ENCODE measurements at places on chromosomes 7 and 10.

DNA sequence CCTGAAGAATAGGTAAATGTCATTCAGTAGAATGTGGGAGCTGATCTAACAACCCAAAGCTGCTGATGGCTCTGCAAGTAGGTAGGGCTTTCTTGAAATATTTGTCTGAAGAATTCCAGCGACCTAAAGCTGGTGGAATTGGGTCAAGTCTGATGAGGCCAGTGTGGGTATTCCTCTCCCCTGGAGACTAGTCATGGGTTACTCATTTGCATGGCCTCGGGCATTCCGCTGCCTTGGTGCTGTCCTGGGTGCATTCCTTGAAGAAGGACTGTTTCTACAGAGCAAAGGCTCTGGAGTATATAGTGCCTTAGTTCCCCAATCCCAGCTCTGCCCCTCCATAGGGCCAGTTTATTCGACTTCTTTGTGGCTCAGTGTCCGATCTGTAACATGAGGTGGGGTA, 19.2 kb downstream of the PDK4 start:
- DNase-seq, result no peak

GRCh38 chr10:102837230-102837721, at the start of gene CYP17A1:
Gene CYP17A1, minus strand, starts transcription at chr10:102837413. Its CDS starts 52 bp downstream, at chr10:102837361.
- no peak for DNase-seq

DNA sequence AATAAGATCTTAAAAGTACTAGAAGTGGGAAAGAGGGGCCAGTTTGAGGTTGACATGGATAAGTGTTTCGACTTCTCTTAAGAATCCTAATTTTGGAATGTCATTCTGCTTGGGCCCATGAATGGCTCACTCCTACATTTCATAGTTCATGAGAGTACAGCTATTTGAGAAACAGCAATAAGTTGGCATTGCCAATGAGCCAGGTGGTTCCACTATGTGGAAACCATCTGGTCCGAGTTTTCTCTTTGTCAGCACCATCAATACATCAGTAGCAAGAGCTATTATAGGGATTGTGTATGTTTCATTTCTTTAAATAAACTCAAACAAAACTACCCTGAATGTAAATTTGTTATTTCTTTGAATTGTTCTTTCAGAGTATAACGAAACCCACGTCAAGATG, 78.1 kb upstream of the NEBL start:
- no peak for DNase-seq

GRCh38 chr7:124698964-124699363, 66.6 kb downstream of the GPR37 start:
- DNase-seq, result no peak

DNA sequence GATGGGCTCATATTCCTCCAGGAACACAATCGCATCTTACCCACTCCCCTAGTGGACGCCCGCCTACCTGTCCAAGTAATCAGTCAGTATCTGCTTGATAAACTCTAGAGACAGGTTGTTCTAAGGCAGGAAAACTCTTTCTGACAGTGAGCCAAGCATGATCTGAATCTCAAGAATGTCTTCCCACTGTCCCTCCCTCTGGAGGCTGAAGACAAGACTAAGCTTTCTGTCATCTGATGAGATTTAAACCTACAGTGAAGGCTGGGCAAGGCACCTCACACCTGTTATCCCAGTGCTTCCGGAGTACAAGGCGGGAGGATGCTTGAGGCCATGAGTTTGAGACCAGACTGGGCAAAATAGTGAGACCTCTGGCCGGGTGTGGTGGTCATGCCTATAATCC, 586.6 kb downstream of the GALNT17 start:
- no peak for DNase-seq

GRCh38 chr7:4136501-4137110, 545.5 kb upstream of the FOXK1 start:
- DNase-seq, result no peak

GRCh38 chr10:33336582-33337325, 2.3 kb upstream of the NRP1 start:
- DNase-seq, result no peak

DNA sequence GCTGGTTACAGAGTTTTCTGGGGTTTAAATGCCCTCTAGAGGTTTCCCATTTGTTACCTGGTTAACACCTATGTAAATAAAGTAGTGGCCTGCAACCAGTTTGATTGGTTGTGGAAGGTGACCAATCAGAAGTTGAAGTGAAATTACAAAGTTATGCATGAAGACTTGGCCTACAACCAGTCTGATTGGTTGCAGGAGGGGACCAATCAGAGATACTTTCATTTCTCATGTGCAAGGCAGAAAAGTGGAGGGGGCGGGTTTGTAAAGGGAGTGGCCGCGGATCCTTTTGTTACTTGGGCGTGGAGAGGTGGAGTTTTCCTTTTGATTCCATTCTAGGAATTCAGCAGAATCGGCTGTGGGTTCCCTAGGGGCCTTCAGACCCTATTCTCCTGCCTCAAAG, 80.8 kb downstream of the SEC23IP start:
- no peak for DNase-seq

DNA sequence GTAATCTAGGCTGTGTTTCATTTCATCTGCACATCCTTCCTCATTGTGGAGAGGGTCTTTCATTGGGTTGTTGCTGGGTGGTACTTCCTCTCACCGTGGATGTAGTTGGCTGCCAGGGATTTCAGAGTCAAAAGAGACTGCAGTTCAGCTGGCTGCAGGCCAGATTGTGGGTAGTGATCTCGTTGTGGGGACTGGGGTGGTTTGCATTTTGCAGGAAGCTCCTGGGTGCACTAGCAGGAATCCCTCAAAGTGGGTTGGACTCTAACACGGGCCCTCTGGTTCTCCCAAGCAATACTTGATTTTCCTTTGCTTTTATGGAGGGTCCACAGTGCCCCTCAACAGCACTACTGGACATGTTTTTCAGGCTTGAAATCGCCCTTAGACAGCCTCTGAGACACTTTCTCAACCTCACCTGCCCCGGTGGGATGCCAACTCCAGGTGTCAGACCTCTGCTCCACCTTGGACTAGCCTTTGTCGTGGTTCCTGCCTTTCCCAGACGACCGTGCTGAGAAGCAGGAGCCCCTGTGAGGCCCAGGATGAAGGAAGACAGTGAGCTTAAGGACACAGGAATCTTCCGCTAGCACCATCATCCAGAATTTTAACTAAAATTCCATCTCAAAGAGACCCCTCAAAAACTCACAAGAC, 23.9 kb upstream of the ZNF273 start:
- no peak for DNase-seq

- no peak for DNase-seq
These were observed 35.7 kb downstream of the AGK start for GRCh38 chr7:141586878-141587277.

DNA sequence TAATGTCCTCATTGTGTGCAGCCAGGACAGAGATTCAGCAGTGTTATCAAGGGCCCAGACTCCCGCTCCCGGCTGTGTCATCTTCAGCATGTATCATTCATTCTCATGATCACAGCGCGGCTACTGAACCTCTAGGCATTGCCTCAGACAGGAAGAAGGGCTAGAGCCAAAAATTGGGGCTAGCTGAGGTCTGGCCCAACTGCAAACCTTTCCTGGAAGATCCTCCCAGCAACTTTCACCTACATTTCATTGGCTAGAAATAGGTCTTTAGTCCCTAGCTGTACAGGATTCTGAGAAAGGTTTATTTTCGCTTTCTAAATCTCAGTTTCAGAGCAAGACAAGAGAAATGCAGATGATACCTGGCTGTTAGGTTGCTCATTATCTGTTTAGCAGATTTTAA, 81.9 kb downstream of the CREM start:
- peak; percentile 67 for DNase-seq

GRCh38 chr10:132539431-132539839, 1.8 kb downstream of the INPP5A start:
- DNase-seq, result peak; percentile 33

DNA sequence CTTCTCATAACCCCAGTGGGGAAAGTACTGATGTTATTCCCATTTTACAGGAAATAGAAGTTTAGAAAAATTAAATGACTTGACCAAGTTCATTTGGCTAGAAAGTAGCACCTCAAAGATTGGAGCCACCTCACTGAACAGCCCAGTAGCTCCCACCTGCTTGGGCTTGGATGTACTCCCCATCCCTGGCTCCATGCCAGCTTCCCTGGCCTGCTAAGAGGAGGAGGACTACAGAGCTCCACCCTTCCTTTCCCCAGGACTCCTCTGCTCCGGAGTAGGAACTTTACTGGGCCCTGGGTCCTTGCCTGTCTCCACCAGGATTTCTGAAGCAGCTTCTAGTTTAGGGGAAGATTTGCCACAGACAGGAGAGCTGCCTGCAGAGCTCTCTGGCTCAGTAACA, 3.1 kb downstream of the HPS6 start:
- no peak for DNase-seq

DNA sequence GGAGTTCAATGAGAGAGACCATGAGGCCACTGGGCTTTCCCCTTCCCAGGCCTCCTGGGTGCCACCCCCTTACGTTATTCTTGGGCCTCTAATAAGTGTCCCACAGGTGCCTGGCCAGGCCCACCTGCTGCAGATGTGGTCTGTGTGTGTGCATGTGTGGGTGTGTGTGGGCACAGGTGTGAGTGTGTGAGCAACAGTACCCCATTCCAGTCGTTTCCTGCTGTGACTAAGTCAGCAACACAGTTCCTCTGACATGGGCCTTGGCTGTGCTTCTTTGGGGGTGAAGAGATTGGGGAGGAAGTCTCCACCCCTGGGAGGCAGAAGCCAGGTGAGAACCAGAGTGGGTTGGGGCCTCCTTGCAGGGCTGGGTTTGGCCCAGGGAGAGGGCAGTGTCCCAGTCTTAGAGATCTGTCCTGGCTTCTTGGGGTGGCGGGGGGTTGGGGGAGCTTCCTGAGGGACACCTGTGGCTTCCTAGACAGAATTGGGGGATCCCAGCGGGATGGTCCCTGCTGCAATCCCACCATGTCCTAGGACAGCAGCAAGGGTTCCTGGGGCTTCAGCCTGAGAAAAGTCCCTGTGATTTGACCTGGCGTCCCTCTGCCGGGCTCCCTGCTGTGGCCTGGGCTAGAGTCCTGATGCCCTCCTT, 4.1 kb upstream of the PILRB start:
- DNase-seq, result no peak

DNA sequence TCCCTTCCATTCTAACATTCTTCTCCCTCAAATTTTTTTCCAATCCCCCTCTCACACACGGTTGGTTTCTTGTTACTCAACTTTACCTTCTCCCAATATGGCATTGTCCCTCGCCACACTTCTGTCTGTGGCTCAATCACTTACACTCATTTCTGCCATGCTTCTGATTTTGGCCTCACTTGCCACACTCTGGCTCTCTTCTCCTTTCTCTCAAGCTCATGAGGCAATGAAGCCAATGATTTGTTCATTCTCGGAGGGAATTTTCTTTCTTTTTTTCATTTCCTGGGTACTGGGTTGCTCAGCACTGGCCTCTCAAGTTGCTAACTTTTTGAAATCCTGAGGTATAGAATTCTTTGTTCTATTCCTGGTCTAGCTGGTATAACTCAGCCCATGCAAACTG, 4.0 kb upstream of the MYOZ1 start:
- DNase-seq, result no peak

DNA sequence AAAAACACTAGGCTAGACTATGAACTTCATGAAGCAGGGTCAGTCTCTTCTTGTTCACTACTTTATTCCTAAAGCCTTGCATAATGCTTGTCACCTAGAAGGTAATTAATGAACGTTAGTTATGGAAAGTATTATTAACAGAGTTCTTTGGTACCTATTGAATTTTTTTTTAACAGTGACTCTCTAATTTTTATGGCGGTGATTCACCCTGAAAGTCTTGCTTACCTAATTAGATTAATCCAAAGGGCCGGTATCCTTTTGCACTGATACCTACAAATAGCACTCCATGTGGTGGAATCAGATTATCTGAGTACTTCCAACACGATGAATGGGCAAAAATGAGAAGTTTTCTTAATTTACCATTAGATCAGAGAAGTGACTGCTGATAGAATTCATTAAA, 31.7 kb downstream of the STAM start:
- DNase-seq, result no peak

- DNase-seq, result no peak
These were observed 26.7 kb downstream of the SEC23IP start for GRCh38 chr10:119919271-119919670.

GRCh38 chr10:33381451-33382215, 47.2 kb upstream of the NRP1 start:
- DNase-seq, result no peak

GRCh38 chr7:18558503-18558902, 63.0 kb downstream of the HDAC9 start:
- no peak for DNase-seq

GRCh38 chr7:1670894-1671593, 967 bp downstream of the ELFN1 start:
- DNase-seq, result no peak

- no peak for DNase-seq
These were observed 52.6 kb upstream of the CYP2C8 start for GRCh38 chr10:95121904-95122303.

DNA sequence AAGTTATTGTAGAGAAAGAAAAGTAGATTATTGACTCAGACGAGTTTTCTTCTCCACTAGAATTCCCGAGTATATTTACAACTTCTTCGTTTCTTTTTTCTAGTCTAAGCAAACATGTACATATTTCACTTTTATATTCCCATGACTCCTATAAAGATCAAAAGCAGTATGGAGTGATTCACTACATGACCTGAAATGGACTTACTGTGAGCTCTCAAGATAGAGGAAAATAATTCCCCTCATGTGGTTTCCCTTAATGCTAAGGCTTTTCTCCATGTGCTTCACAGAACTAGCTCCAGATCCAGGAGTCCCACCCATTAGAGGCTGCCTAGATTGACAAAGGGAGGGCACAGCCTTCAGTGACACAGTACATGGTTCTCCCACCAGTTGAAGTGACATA, 823.1 kb upstream of the LRRTM3 start:
- no peak for DNase-seq

- DNase-seq, result no peak
These were observed 291.7 kb downstream of the THSD7A start for GRCh38 chr7:11540271-11540761.
